ENCODE measurements at places on chromosomes 7 and 10.

GRCh38 chr7:44368455-44368854 lies 43.1 kb upstream of the CAMK2B start:
- no peak for DNase-seq

DNA sequence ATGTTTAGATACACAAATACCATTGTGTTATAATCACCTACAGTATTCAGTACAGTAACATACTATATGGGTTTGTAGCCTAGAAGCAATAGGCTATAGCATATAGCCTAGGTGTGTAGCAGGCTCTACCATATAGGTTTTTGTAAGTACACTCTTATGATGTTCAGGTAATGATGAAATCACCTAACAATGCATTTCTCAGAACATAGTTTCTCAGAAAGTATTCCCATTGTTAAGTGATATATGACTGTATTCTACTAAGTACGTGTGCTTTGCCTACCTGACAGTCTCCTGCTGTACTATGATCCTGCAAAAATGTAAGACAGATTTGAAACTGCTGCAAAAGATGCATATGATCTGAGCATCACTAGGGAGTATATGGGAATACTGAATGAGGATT lies 137.9 kb downstream of the JAZF1 start:
- no peak for DNase-seq

DNA sequence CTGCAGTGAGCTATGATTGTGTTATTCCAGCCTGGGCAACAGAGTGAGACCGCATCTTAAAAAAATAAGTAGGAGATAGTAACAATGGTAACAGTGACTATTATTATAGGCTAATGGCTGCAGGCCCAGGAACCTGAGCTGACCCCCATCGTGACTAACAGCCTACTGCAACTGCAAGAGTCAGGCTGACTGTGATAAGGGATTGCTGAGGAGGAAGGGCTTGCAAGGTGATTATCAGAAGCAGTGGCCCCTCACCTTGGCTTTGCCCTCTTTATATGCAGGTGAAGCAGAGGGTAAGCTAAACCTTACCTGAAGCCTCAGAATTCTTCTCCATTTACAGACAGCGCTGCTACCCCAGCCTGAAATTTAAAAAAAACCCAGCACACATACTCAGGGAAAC lies 83.9 kb upstream of the SDK1 start:
- DNase-seq = no peak

GRCh38 chr7:90119178-90119971 lies 34.9 kb upstream of the STEAP1 start:
- DNase-seq = no peak

DNA sequence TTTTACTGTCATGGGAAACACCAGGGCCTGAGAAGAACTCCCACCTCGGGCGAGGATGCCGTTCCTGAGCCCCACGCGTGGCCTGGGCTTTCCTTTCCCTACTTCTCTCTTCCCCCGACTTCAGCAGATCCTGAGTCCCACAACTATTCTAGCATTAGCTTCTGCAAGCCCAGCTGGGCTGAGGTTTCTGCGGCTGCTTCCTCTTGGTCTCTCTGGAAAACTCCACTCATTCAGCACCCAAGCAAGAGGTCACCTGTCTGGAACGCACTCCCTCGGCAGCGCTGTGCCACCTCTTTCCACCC lies 761 bp upstream of the DOCK1 start:
- no peak for DNase-seq

DNA sequence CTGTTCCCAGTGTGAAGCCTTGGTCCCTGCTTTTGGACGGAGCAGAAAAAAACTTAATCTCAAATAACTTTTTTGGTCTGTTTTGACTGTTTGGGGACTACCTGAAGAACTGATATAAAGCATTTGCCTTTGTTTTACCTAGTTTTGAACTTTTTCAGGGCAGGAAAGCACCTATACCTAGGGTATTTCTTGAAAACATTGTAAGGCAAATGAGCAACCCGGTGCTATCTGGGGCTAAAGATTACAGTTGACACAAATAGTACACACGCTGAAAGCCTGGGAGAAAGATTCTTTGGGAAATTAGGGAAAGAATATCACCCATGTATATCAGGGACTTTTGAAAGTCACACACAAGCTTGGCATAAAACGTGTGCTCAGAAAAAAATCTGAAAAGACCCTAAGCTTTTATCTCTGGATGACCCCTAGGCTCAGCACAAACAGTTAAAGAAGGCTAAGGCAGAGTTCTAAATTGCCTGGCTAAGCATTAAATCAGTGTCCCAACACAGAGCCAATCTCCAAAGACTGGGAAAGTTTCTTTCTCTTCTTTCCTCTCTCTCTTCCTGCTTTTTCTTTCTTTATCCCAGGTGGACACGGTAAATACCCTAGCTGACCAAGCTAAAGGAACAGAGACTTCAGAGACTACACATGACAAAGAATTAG lies 389.8 kb downstream of the SH2D4B start:
- DNase-seq = no peak

DNA sequence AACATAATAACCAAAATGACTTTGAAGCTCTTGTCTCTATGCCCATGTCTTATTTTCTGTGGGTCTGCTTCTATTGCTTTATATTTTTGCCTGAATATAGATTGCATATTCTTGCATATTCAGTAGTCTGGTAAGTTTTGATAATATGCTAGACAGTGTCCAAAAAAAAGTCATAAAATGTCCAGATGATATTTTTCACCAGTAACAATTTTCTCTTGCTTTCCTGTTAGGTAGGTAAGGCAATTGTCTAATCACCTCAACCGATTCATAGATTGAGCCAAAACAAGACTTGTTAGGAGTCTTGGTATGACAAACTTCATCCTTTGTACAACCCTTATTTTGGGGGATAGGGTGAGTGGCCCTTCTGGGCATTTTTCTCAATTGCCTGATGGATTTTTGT lies 277.0 kb upstream of the NRP1 start:
- no peak for DNase-seq

- no peak for DNase-seq
Measured at GRCh38 chr7:134574322-134574721, 25.4 kb downstream of the AKR1B15 start.

DNA sequence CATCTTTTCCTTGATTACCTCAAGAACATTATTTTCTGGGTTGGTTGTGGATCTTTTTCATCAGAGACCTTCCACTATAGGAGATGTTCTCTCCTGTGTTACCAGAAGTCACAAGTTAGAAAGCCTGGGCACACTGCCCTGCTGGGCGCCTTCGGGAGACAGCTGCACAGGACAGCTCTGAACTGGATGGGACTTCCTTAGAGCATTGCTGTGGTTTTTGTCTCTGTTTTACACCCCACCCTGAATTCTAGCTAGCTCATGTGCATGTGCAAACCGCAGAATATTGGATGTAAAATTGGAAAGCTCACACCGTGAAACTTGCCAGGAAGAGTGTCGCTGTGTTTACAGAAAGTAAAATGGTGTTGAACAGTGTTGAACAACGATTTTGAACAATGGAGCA lies 54.4 kb upstream of the SEC61G start:
- no peak for DNase-seq

DNA sequence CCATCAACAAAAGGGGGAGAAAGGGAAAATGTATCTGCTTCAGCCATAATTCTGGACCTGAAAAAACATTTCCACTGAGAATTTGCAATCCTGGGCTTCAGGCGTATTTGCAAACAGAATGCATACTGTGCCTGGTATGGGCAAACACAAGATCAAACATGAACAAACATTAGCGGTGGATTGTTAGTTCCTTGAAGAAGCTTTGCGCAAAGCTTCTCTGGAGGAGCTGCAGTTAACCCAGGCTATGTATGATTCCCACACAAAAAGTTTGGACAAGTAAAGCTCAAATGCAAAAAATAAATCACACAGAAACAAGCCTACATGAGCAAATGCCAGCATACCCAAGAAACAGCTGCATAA lies 20.4 kb upstream of the HILPDA start:
- no peak for DNase-seq

DNA sequence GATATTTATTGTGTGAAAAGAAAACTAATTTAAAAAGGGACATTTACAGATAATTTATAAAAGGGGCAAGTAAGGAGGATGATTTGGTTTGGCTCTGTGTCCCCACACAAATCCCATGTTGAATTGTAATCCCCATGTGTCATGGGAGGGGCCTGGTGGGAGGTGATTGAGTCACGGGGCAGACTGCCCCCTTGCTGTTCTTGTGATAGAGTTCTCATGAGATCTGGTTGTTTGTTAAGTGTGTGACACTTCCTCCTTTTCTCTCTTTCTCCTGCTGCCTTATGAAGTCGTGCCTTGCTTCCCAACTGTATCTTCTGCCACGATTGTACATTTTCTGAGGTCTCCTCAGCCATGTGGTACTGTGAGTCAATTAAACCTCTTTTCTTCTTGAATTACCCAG lies 171.0 kb upstream of the SEMA3E start:
- DNase-seq = no peak

DNA sequence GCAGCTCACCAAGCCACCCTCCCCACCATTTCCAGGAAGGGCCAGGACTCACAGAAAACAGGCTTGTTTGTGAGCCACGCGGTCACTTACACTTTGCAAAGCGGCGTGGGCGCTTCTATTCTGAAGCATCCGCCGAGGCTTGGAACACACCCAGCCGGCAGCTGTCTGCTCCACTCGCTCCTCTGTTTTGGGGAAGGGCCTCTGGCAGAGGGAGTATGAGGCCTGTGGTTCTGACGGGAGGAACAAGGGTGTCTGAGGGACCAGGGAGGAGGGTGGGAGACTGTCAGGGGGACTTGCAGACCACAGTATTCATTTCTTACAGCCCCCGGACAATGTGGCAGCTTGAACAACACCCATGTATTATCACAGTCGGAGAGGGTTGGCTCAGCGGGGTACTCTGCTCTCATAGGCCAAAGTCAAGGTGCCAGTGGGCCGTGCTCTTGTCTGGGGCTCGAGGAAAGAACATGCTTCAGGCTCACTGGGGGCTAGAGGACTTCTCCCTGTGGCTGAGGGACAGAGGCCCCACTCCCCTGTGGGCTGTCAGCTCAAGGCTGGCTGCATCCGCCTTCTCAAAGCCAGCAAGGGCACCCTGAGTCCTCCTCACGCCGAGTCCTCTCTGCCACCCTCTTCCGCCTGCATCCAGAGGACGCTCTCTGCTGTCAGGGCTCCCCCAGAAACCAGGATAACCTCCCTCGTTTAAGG lies 60.4 kb upstream of the FAM20C start:
- no peak for DNase-seq

DNA sequence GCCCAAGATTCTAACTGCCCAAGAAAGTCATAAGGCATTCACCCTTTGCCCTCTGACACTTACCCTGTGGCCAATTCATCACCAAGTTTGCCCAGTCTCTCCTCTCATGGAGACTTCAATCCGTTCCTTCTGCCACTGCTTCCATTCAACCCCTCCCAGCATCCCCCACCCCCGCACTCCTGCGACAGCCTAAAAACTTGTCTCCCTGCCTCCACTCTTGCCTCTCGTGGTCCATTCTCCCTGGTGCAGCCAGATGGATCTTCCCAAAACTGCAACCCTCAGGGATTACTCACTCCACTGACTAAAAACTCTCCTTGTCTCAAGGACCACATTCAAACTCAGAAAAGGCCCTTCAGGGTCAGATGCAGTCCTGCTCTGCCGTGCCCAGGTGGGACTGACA lies 32.3 kb upstream of the PLXNA4 start:
- DNase-seq = no peak

- no peak for DNase-seq
Measured at GRCh38 chr7:11175371-11175770, 201.7 kb downstream of the PHF14 start.

GRCh38 chr7:24871770-24872169 lies 108.2 kb downstream of the OSBPL3 start:
- no peak for DNase-seq

DNA sequence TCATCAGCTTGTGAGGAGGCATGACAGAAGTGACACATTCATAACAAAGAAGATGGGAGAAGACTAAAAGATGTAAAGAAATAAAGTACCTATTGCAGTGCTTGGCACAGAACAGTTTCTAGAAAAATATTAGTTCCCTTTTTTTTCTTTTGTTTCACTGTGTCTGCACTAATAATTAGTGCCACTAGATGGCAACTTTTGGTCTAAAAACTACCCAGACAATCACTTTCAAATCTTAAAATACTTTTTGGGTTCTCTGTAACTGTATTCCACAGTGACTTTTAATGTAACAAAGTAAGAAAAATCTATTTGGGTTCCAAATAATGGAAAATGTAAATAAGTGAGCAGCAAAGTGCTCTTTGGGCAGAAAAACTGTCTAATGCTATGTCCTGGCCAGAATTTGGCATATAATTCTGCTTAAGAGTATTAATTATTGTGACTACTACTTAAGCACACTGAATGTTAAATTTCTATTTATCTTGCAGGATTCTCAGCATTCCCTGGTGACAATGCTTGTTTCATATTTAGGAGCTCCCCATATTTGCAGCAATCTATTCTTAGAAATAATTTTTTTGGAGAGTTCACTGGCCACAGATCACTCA lies 134.8 kb upstream of the KIF5B start:
- no peak for DNase-seq

GRCh38 chr7:99617192-99617781 lies 541 bp downstream of the ZSCAN25 start:
- no peak for DNase-seq

- no peak for DNase-seq
Measured at GRCh38 chr10:22252801-22253579, 35.2 kb upstream of the EBLN1 start.

DNA sequence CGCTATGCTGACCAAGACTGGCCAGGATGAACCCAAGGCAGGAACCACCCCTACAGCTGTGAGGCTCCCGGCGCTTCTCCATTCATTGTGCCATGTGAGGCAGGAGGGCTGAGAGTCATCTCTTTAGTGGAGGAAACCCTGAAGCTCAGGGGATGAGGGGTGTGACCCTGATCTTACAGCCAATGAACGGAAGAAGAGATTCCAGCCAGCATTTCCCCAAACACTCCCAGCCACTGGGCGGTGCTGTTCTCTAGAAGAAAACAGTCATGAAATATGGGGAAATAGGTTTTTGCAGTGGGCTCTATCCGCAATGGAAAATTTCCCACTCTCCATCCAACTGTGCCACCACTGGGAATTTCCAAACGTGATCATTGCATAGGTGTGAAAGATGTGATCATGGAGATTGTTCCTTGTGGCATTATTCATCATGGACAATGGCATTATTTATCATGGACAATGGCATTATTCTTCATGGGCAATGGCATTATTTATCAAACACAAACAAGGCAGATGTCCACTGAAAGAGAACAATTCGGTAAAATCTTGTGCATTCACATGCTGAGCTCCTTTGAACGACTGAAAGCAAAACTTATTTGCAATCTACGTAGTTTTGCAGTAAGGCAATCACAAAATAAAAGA lies 14.0 kb upstream of the SLC18A2 start:
- DNase-seq = no peak

GRCh38 chr7:111439977-111440376 lies 122.3 kb downstream of the IMMP2L start:
- no peak for DNase-seq

DNA sequence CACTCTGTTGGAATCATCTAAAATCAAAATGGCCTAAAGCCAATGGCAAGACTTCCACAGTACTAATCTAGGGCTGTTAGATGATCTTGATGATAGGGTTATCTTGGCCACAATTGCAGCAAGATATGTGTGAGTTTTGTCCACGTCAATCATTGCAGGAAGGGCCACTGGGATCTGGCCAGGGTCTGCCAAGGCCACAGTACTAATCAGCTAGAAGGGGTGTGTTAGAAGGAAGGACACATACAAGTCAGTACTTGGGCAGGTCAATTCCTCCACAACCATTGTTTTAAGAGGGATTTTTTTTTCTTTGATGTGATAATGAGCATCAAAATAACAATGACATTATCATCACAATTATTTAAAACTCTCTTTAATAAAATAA lies 1.6 kb downstream of the LMOD2 start:
- no peak for DNase-seq

GRCh38 chr7:143434660-143435059 lies 8.6 kb upstream of the TAS2R60 start:
- DNase-seq = no peak
